Ovary (tissue), 10 donors: ENCODE measurements at places on chromosomes 5 and 9.

DNA sequence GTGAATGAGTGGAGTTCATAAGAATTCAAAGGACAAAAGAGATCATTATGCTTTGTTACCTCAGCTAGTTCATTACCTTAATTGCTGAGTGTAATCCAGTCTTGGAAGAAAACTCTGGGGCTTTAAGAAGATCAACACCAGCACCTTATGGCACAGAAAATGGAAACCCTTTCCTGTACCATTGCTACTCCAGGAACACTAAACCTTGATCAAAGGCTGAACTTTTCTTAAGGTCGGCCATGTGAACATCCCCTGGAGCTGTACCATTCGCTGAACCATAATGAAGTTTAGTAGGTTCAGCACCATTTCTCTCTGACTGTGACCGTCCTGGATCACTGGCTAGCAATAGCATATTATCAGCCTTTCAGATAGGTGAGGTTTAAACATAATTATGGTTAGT, 97.4 kb downstream of the PBX3 start:
- peaks cover 5% of the 10 kb centered on the region for H3K4me1 ChIP-seq
- no peak for DNase-seq
- H3K27ac ChIP-seq: peak overlapping the region; percentile 19
- H3K27me3 ChIP-seq: no peaks in the 10 kb centered on the region
- no peak overlapping the region for H3K4me3 ChIP-seq

GRCh38 chr5:52784737-52785136, 3.0 kb upstream of the ITGA1 start:
- H3K27me3 ChIP-seq: no peaks in the 10 kb centered on the region
- no peak overlapping the region for H3K4me3 ChIP-seq
- DNase-seq: no peak
- no peak overlapping the region for H3K27ac ChIP-seq

GRCh38 chr9:18820566-18821095, 212.4 kb downstream of the SAXO1 start:
- H3K27me3 ChIP-seq: no peaks in the 10 kb centered on the region
- no peak overlapping the region for H3K27ac ChIP-seq
- H3K36me3 ChIP-seq: no peaks in the 10 kb centered on the region
- H3K4me3 ChIP-seq: no peak overlapping the region

DNA sequence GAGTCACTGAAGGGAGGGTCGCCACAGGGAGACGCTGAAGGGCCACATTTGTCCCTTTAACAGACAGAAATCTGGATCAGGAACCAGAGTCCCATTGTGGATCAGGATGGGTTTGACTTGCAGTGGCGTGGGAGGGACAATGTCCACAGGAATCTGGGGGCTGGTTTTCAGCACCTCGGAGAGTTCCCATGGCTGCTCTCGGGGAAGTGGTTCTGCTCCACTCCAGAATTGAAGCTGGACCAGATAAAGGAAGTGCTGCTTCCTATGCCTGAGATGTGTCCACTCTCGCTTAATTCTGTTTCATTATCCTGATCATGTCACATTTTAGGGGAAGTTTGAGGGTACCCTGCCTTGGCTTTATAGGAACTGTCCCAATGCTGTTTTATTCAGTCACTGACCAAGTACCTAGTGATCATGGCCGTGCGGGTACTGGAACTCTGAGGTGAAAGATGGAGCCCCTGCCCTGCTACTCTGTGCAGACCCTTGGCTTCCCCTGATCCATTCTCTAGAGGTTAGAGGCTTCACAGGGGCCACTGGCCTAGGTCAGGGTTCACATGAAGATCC, 28.7 kb downstream of the ENHO start:
- peak; percentile 30 for DNase-seq
- H3K4me3 ChIP-seq: no peak overlapping the region
- H3K27ac ChIP-seq: no peak overlapping the region
- no peaks in the 10 kb centered on the region for H3K36me3 ChIP-seq

GRCh38 chr9:75071530-75072122, 16.3 kb downstream of the NMRK1 start:
- H3K4me3 ChIP-seq: no peak overlapping the region
- no peaks in the 10 kb centered on the region for H3K4me1 ChIP-seq
- no peaks in the 10 kb centered on the region for H3K27me3 ChIP-seq
- H3K27ac ChIP-seq: no peak overlapping the region

DNA sequence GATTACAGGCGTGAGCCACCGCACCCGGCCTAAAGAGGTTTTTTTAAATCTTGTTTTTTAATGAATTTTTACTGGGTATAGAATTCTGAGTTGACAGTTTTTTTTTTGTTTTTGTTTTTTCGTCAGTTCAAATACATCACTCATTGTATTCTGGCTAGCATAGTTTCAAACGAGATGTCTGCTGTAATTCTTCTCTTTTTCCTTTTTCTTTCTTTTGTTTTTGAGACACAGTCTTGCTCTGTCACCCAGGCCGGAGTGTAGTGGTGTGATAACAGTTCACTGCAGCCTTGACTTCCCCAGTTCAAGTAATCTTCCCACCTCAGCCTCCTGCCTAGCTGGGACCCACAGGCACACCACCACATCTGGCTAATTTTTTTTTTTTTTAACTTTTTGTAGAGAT, 2.2 kb upstream of the PRRT1B start:
- DNase-seq: no peak
- H3K27me3 ChIP-seq: no peaks in the 10 kb centered on the region
- no peaks in the 10 kb centered on the region for H3K36me3 ChIP-seq
- H3K4me1 ChIP-seq: peaks cover 3% of the 10 kb centered on the region
- no peak overlapping the region for H3K27ac ChIP-seq

- no peaks in the 10 kb centered on the region for H3K36me3 ChIP-seq
- no peak overlapping the region for H3K4me3 ChIP-seq
- H3K27me3 ChIP-seq: no peaks in the 10 kb centered on the region
- DNase-seq: no peak
These were observed 51.3 kb upstream of the PTGER4 start for GRCh38 chr5:40628407-40628806.

DNA sequence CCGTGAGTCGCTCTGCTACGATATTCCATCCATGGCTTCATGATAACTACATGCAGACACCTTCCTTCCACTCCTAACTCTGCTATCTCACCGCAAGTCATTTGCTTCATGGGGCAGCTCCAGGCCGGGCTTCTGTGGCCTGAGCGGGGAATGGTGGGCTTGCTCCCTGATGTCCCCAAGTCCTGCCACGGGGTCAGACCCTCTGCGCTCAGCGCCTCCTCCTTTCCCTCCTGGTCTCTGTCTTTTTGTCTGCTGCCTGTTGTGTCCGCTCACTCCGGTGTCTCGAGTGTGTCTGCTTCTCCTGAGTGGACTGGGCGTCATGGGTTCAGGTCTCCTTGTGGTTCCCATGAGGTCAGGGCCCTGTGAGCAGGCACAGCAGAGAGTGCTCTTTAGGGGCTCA, 139.6 kb downstream of the CACNA1B start:
- H3K4me3 ChIP-seq: no peak overlapping the region
- no peaks in the 10 kb centered on the region for H3K36me3 ChIP-seq
- no peak for DNase-seq
- no peaks in the 10 kb centered on the region for H3K27me3 ChIP-seq
- H3K4me1 ChIP-seq: no peaks in the 10 kb centered on the region

GRCh38 chr5:99019812-99020697, 91.2 kb upstream of the CHD1 start:
- no peaks in the 10 kb centered on the region for H3K4me1 ChIP-seq
- DNase-seq: no peak
- no peaks in the 10 kb centered on the region for H3K36me3 ChIP-seq
- no peaks in the 10 kb centered on the region for H3K27me3 ChIP-seq
- no peak overlapping the region for H3K27ac ChIP-seq

- H3K4me1 ChIP-seq: no peaks in the 10 kb centered on the region
- H3K4me3 ChIP-seq: no peak overlapping the region
- no peaks in the 10 kb centered on the region for H3K36me3 ChIP-seq
- no peaks in the 10 kb centered on the region for H3K27me3 ChIP-seq
These were observed 297.9 kb downstream of the KCTD16 start for GRCh38 chr5:144468571-144468970.
